Type B pancreatic cell (in vitro differentiated cells): ENCODE measurements at places on chromosomes 11 and 22.

GRCh38 chr22:36862251-36863242 is 1.7 kb downstream of the NCF4 start:
- no peak for DNase-seq

DNA sequence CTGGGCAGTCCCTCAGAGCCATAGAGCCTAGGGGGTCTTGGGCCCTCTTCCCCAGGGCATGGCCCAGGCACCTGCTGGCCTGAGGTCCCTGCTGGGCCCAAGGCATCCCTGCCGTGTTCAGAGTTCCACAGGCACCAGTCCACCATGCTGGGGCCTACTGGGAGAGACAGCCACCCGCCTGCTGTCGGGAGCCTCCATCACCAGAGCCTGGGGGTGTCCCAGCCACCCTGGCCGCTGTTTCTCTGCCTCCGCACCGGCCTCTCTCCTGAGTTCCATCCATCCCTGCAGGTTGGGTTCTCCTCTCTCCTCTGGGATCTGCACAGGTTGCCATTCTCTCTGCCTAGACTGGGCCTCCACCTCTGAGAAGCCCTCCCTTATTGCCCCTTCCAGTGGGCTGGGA is 68.6 kb downstream of the KCNQ1 start:
- DNase-seq = no peak

GRCh38 chr22:46914916-46915894 is 152.8 kb downstream of the TBC1D22A start:
- DNase-seq = no peak

DNA sequence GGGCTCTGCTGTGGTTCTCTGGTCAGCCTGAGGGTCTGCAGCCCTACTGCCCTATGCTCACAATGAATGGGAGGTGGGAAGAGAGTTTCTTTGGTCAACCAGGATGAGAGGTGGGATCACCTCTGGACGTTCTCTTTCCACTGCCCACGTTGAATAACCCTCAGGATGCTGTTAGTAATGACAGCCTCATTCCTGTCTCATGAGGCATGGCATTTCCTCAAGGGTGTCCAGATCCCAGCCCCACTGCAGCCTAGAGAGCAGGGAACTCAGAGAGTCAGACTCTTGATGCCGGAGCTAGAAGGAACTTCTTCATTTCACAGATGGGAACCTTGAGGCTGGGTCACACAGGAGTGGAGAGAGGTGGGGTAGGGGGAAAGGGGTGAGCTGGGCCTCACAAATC is 196.0 kb downstream of the CEP164 start:
- DNase-seq = no peak

DNA sequence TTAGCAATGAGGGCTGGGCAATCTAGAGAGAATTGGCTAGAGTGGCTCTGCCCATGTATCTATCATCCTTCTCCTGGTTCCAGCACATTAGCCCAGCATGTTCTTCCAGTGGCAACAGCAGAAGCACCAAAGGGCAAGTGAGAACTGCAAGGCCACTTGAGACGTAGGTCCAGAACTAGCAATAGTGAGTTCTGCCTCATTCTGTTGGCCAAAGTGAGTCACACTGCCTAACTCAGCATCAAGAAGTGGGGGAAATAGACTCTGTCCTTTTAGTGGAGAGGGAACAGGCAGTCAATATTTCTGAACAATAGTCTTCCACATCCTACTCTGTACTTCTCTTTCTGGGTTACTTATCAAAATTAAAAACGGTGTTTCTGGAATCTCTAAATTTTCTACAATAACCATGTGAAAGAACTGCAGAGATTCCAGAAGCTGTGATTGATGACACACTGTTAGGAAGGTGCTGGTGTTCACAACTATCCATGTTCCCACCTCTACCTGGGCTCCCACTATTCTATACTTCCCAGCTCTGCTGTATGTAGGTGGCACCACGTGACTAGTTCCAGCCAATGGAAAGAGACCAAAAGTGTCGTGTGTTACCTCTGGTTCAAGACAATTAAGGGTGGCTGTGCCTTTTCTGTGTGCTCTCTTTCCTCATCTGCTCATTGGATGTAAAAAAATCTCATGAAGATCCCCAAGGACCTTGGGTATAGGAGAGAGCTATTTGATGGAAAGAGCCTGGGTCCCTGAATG is 23.4 kb upstream of the GRK3 start:
- DNase-seq = no peak

DNA sequence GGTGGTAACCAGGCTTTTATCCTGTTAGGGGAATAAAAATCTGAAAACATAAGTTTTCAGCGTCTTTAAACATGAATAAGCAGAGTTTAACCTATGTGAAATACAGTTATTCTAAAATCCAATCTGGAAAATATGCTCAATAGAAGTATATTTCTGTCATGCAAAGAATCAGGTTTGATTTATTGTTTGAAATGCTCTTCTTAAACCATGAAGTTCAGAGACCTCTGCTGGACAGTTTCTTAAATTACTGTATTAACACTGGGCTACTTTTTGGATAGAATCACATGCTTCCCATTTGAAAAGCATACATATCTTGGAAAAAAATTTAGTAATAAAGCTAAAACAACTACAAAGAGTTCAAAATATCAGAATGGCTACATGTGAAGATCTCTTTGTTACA is 25.4 kb downstream of the APIP start:
- DNase-seq = no peak

GRCh38 chr22:38824585-38824984 is 19.2 kb downstream of the NPTXR start:
- DNase-seq = no peak

DNA sequence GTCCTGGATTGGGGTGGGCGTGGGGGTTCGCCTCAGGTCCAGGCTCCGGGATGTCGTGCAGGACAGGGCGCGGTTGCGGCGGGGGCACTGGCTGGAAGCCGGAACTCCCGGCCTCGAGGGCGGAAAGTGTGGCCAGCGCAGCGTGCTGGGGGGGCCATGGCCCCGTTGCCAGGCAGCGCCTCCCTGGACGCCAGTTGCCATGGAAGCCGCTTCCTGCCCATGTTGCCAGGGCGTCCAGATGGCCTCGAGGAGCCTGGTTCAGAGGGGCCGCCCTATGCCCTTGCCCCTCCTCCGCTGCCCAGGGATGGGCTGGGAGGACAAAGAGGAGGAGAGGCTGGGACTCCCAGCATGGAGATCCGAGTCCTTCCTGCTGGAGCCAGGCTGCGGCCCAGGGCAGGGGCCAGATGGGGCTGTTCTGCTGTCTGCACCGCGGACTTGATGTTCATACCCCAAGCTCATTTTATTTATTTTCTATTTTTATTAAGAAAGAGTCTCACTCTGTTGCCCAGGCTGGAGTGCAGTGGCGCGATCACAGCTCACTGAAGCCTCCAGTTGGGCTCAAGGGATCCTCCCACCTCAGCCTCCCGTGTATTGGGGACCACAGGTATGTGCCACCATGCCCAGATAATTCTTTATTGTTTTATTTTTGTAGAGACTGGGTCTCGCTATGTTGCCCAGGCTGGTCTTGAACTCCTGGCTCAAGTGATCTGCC is 4.6 kb upstream of the CCDC188 start:
- DNase-seq = no peak

DNA sequence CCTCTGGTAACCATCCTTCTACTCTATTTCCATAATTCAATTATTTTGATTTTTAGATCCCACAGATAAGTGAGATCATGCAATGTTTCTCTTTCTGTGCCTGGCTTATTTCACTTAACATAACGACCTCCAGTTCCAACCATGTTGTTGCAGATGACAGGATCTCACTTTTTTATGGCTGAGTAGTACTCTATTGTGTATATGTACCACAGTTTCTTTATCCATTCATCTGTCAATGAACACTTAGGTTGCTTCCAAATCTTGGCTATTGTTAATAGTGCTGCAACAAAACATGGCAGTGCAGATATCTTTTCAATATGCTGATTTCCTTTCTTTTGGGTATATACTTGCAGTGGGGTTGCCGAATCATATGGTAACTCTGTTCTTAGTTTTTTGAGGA is 286.4 kb upstream of the C11orf87 start:
- no peak for DNase-seq

GRCh38 chr11:70889411-70889810 is 363.0 kb downstream of the SHANK2 start:
- no peak for DNase-seq

DNA sequence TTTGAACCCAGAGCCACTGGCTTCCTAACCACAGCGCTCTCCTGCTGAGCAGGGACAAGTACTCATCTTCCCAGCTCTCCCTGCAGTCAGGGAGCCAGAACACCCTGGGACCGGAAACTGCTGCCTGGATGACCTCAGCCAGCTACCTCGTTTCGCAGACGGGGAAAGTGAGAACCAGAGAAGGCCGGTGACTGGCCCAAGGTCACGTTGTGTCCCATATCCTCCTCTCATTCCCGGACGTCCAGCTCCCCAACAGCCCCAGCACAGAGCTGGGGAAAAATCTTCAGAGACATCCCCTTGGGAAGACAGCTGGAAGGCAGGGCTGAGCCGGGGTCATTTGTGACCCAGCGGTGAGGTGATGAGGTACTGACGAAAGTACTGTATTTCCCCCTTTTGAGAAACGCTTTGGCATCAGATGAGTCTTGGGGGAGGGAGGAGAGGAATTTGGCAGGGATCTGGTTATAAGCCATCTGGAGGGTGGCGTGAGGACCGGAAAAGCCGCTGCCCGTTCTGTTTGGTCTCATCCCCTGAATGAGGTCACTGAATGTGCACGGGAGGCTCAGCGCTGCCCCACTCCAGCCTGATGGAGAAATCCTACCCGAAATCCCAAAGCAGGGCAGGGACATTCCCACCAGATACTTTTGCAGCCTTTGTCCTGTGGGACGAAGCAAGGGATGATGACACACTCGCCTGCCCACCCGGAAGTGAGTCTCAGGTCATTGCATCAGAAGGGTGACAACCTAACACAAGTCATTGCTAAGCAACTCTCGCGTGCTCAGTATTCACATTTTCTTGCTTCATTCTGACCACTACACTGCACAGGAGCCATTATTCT is 41.1 kb downstream of the LIF start:
- no peak for DNase-seq

DNA sequence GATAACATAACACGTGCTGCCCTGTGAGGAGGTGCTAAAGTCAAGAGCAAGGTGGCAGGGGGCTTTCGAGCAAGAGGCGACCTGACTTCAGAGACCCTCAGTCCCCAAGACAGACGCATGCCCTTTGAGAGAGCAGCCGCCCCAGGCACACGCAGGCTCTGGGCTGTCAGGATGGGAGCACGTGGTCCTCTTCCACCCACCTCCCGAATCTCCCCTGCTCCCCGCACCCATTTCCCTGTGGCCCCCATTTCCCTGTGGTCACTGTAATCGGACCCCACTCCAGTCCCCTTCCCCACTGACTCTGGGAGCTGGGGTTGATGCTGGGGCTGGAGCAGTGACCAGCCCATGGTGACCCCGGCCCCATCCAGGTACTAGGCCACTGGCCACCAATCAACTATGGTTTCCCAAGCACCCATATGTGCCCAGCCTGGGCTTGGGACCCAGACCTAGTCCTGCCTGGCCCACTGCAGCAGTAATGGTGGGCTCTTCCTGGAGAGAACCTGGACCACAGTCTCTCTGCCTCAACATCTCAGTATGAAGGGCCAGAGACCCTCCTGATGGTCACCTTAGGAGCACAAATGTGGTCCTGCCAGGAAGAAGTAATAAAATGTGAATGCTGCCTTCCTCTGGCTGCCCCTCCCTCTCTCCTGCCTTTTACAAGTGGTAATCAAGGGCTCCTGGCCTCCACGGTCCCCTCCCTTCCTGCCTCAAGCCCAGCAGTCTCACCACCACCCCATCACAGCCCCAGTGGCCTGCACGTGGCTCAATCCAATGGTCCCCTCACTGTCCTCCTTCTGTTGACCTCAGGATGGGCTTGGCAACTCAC is 39.0 kb downstream of the IGLL5 start:
- DNase-seq = no peak

DNA sequence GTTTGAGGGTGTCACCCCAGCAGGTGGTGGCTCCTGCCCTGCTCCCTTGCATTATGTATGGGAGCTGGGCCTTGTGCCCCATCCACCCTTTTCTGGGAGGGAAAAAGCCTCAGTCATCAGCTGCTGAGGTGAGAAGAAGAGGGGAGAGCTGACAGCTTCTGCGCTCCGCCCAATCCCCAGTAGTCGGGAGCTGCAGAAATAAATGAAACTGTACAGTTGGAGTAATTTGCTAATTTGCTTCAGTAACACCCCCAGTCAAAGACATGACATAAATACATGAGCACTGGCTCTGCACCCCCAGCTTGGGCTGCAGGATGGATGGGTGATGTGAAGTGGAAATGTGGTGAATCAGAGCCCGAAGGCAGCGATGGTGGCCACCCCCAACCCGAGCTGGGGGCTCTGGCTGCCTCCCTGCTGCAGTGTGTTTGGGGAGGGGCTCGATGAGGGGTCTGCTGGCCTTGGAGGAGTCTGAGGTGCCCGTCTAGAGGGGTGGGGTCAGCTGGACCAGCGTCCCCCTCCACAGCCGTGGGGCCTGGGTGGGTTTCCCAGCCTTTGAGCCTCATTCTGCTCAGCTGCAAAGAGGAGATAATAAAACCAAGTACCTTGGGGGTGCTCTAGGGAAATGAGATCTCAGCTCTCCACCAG is 59.2 kb downstream of the MPPED1 start:
- DNase-seq = no peak

- DNase-seq = peak; percentile 58
Observed at GRCh38 chr11:120510406-120511115, 987 bp upstream of the GRIK4 start.

DNA sequence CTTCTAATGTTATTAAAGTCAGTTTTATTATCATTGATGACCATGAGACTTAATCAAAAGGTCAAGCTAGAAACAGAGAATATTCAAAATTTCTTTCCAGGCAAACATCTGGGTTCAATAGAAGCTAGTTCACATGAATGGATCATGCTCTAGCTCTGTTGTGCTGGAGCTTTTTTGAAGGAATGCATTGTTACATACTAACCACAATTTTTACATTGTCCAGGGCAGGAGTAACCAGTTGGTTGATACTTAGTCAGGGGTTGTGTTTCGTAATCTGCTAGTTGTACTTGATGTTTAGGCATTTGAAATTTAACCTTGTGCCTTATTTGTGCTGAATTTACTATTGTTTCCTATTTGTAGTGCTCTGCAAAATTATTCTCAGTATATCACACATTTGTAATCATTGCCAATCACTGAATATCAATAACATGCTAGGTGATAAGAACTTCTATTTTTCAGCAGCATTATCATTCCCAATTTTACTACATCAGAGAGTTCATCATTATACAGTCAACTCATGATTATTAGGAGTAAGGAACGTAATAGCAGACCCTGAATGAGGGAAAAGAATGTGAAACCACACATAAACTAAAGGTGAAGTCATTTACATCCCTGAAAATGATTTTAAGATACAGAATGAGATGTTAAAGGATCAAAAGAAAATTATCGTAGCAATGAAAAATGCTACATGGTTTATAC is 23.2 kb downstream of the NF2 start:
- no peak for DNase-seq

- DNase-seq = no peak
Observed at GRCh38 chr11:13603661-13604060, 64.8 kb upstream of the FAR1 start.

GRCh38 chr11:72436661-72437060 is 2.3 kb upstream of the CLPB start:
- no peak for DNase-seq

DNA sequence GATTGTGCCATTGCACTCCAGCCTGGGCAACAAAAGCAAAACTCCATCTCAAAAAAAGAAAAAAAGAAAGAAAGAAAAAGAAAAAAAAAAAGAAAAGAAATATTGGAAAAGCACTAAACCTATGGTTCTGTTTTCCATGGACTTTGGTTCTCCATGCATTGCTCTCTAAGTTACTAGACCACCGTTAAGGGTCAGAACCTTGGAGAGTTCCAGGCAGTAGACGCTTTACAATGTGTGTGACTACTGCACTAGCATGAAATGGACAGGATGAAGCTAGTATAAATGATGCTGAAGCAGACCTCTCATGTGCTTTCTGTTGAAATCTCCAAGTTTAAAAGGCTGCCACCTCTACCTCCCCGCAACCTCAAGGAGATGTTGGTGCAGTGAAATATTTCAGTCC is 63.5 kb downstream of the SIK2 start:
- DNase-seq = no peak

- DNase-seq = peak; percentile 48
Observed at GRCh38 chr22:32331236-32331917, 26.3 kb upstream of the RFPL3 start.
